ENCODE measurements at places on chromosomes 1 and 21.
A peak's percentile ranks its signal among the peaks of the same experiment; 100 is the strongest.

DNA sequence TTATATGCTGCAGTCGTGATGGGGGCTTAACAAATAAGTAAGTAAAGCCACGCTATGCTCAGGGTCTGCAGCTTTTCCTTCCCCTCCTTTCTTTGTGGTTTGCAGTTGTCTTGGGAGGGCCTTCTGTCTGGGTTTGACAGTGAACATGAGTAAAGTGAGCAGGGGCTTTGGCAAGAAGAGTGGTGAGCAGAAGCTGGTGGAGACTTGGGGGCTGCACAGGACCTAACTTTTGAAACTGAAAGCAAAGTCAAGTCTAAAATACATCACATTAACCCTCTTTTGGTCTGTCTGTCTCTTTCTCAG is 368.6 kb upstream of the VAMP3 start:
- H3K36me3 ChIP-seq: no peaks in the 10 kb centered on the region
- H3K4me3 ChIP-seq: no peak overlapping the region
- H3K27me3 ChIP-seq: no peaks in the 10 kb centered on the region
- DNase-seq: no peak
- no peak overlapping the region for H3K27ac ChIP-seq

- H3K27me3 ChIP-seq: no peaks in the 10 kb centered on the region
- H3K27ac ChIP-seq: no peak overlapping the region
- H3K4me1 ChIP-seq: peaks cover under 1% of the 10 kb centered on the region
- H3K4me3 ChIP-seq: no peak overlapping the region
- no peak for DNase-seq
Measured at GRCh38 chr1:17207540-17207939, 2.6 kb downstream of the PADI1 start.

DNA sequence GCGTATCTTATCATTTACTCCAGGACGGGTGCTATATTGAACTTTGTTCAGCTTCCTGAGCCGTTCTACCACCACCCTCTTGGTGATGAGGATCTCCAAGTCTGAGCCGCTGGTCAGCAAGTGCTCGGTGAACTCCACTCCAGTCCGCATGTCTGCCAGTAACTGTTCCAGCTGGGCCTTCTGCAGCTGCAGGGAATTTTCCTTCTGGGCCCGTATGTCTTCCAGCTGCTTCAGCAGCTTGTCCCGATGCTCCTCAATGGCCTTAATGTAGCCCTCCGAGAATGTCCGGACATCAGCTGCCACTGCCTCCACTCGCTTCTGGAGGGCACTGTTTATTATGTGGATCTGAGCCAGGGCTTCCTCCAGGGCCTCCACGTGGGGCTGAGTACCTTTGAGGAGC is 3.4 kb downstream of the TRIM45 start:
- no peak overlapping the region for H3K27ac ChIP-seq
- peaks cover 11% of the 10 kb centered on the region for H3K36me3 ChIP-seq
- H3K27me3 ChIP-seq: no peaks in the 10 kb centered on the region
- H3K4me3 ChIP-seq: no peak overlapping the region
- peaks cover 4% of the 10 kb centered on the region for H3K4me1 ChIP-seq

GRCh38 chr1:211804915-211805314 is 25.6 kb downstream of the LPGAT1 start:
- no peaks in the 10 kb centered on the region for H3K27me3 ChIP-seq
- H3K4me3 ChIP-seq: no peak overlapping the region
- DNase-seq: no peak
- no peak overlapping the region for H3K27ac ChIP-seq
- H3K36me3 ChIP-seq: no peaks in the 10 kb centered on the region

DNA sequence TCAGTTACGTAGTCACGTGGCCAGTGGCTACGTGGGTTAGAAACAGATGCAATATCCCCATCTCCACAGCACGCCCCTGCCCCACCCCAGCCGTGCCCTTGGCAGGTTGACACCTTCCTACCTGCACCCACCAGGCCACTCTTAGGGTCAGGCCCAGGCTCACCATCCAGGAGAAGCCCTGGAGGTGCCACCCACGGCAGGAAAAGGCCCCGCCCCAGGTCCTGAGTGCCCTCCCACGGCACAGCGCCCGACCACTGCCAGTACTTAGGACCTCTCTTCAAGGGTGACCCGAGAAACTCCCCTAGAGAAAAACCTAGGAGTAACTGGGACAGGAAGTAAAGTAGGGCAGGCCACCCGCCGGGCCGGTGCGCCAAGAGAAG is 1.5 kb downstream of the C1orf35 start:
- DNase-seq: no peak
- peak overlapping the region; percentile 98 for H3K4me3 ChIP-seq
- no peak overlapping the region for H3K27ac ChIP-seq
- H3K27me3 ChIP-seq: no peaks in the 10 kb centered on the region
- H3K36me3 ChIP-seq: peaks cover 34% of the 10 kb centered on the region
- no peaks in the 10 kb centered on the region for H3K4me1 ChIP-seq

GRCh38 chr1:221371705-221372104 is 370.2 kb downstream of the DUSP10 start:
- no peak for DNase-seq
- H3K27ac ChIP-seq: no peak overlapping the region
- no peaks in the 10 kb centered on the region for H3K27me3 ChIP-seq
- H3K4me1 ChIP-seq: no peaks in the 10 kb centered on the region
- H3K4me3 ChIP-seq: no peak overlapping the region
